ENCODE measurements at places on chromosomes 12 and 14. TPM values are rescaled to one million over a fixed set of nuclear protein-coding genes. Genes with fewer than 3 reads are reported as not detected.

The RDH12 gene
- total RNA-seq, result not detected

The SIRT4 gene
- 3.0 TPM for total RNA-seq

The SLC25A21 gene
- 1.1 TPM for total RNA-seq

The RNASE3 gene
- not detected for total RNA-seq

GRCh38 chr14:59294662-59294992 lies 106.2 kb downstream of the DAAM1 start:
- no peak for DNase-seq

- no peak for DNase-seq
Measured at GRCh38 chr12:52927964-52928363, 21.0 kb upstream of the KRT18 start.

- peak; percentile 75 for DNase-seq
Measured at GRCh38 chr12:94186278-94187241, 38.2 kb downstream of the PLXNC1 start.

- DNase-seq, result no peak
Measured at GRCh38 chr14:53534841-53535240, 381.7 kb upstream of the DDHD1 start.
